ENCODE measurements at places on chromosomes 4 and X. TPM values are rescaled to one million over a fixed set of nuclear protein-coding genes. Genes with fewer than 3 reads are reported as not detected.

GRCh38 chr4:130850019-130850524 lies 1754.1 kb downstream of the C4orf33 start:
- no peak for DNase-seq

DNA sequence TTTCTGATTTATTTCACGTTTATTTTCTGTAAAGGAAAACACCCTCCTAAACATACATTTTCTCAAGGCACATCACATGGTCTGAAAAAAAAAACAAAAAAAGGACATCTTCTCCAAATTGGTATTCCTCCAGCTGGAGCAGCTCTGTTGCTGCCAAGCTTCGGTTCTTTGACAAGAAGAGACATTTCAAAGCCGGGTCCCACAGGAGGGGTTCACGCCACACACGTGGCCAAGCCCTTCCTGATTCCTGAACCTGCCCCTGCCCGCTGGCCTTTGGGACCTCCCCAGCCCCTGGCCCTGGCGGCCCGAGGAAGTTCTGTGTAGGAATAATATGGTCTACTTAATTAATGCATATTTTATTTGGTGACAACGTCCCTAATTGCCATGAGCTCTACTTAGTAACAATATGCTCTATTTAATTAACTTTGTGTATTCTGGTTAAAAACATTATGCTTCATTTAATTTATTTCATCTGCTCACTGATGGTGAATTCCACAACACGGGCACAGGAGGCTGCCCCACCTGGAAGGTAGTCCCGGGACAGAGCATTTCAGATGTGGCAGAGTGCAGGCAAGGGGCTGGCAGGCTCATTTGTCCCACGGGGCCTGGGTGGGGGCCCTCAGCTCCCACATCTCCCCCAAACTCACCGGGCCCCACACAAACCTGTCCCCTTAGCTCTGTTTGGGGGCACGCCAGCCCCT lies 5.4 kb upstream of the RGS12 start:
- no peak for DNase-seq

GRCh38 chrX:12790885-12791256 lies 341 bp upstream of the PRPS2 start:
- no peak for DNase-seq

- DNase-seq = no peak
These were observed 77.6 kb downstream of the COX18 start for GRCh38 chr4:72991873-72992272.

DNA sequence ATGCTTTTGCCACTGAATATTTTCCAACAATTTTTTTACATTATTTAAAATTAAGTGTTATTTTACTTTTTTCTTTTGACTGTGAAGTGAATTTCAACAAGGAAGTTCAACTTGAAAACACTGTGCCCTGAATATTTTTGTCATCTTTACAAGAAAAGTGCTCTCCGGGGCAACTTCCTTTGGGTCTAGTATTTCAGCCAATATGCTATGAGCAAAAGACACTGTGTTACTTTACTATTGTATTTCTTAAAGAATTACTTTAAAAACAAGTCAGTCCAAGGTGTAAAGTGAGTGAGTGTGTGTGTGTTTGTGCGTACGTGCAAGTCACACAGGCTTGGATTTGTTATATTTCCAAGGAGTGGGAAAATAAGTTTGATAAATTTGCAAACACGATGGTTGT lies 7.6 kb upstream of the USP53 start:
- no peak for DNase-seq

- peak; percentile 51 for DNase-seq
These were observed 88.3 kb downstream of the ZAR1 start for GRCh38 chr4:48578132-48578968.

DNA sequence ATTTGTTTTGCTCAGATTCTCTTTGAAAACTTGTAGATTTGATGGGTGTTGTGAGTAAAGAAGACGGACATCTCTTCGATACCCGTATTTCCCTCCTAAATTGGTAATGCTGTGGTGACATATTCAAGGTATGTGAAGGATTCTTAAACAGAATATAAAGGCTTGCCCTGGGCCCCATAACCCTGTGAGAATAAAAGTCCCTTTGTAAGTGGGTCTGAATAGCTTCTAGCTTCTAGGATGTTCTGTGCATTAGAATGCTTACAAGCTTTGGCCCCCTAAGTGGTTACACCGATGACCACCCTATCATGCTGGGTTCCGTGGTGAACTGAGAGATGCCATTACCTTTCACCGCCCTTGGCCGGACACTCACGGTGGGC lies 574 bp upstream of the MOB1B start:
- DNase-seq = peak; percentile 2

DNA sequence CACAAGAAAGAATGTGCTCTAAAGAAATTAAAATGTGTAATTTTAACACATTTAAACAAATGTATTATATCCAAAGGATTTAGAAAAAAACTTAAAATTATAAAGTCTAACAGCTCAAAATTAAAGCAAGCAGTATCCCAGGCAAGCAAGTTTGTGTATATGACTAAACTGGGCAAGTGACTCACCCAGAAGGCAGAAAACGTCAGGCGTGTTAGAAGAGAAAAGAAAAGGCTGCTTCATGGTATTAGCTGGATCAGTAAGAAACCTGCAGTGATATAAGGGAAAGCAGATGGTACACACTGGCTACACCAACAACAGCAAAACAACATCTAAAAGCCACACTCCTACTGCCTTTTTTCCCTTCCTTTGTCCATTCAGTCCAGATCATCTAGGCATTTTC lies 250.6 kb upstream of the NDST3 start:
- DNase-seq = peak; percentile 46

DNA sequence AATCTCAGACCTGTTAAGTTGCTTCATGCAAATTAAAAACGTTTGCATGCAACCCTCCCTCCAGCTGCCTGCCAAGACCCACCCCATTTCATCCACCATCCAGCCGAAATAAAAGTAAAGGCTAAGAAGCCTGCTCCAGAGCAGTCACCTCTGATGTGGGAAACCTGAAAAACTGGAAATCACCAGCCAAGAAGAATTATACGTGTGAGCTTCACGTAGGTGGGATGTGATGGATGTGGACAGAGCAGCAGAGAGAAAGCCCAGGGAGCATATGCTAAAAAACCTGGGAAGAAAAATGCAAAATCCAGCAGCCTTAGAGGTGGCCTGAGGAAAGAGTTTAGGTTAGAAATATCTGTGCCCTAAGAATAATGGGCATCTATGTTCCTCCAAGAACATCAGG lies 160.6 kb upstream of the STS start:
- DNase-seq = no peak

GRCh38 chr4:169557061-169557636 lies 55.2 kb downstream of the NEK1 start:
- DNase-seq = no peak

GRCh38 chrX:108696690-108697089 lies 39.7 kb downstream of the IRS4 start:
- DNase-seq = peak; percentile 1

DNA sequence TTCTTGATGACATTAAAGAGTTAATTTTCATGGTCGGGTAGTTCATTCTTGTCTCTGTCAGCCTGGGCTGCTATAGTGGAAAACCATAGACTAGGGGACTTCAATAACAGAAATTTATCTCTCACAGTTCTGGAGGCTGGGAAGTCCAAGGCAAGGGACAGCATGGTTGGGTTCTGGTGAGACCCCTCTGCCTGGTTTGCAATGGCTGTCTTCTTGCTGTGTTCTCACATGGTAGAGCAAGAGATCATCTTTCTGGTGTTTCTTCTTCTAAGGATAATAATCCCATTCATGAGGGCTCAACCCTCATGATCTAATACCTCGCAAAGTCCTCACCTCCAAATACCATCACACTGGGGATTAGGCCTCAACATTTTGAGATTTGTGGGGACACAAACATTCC lies 50.1 kb downstream of the RHOH start:
- DNase-seq = no peak

GRCh38 chrX:78708262-78708661 lies 39.3 kb upstream of the LPAR4 start:
- DNase-seq = peak; percentile 10

DNA sequence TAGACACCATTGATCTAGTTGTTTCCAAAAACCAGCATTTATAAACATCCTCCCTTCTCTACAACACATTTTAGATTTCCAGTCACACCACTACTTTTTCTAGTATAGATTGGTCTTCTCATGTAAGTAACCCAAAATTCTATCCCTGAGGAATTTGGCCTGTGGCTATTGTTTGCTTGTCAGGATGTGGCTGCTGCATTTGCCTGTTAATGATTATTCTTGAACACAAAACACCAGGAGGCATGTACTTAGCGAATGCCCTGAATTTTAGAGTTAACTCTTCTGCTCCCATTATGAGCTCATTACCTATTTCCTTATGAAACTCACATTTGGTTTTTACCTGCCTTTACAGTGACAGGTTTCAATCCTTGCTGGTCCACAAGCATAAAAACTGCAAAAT lies 102.0 kb upstream of the FSTL5 start:
- no peak for DNase-seq

- DNase-seq = peak; percentile 79
These were observed 87.4 kb downstream of the PDGFC start for GRCh38 chr4:156884183-156884582.

PWWP3B gene
- polyA plus RNA-seq = 0.07 TPM

UGT2B17 gene
- polyA plus RNA-seq = not detected

MAGEA2 gene
- not detected for polyA plus RNA-seq

CYSLTR1 gene
- not detected for polyA plus RNA-seq

COL4A5 gene
- 58.9 TPM for polyA plus RNA-seq

IL9R gene
- polyA plus RNA-seq = 0.06 TPM

All from mammary epithelial cell (primary cell).